ENCODE measurements at places on chromosomes 1 and 21. TPM values are rescaled to one million over a fixed set of nuclear protein-coding genes. Genes with fewer than 3 reads are reported as not detected.

- no peak overlapping the region for H3K27ac ChIP-seq
- H3K36me3 ChIP-seq, result no peaks in the 10 kb centered on the region
- no peaks in the 10 kb centered on the region for H3K27me3 ChIP-seq
- H3K4me3 ChIP-seq, result no peak overlapping the region
These were observed 8.8 kb upstream of the CTBS start for GRCh38 chr1:84582802-84583587.

RGS16 gene
- 1.4 TPM for total RNA-seq

ADAM30 gene
- not detected for total RNA-seq

DNA sequence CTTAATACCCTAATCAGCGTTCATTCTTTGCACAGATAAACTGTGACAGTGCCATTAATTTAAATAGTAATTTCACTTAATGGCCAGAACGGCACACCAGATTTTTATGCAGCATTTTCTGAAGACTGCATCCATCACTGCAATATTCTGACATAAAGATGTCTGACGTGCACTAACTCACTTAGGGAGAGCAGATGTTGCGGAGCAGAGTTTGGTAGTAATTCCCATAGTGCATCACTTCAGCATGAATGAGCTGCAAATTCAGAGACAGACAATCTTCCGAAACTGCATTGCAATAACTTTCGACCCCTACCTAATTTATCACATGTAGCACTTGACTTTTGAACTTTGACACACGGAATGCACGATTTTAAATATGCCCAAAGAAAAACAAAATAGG is 225.3 kb downstream of the KCTD3 start:
- no peaks in the 10 kb centered on the region for H3K4me1 ChIP-seq
- no peak overlapping the region for H3K4me3 ChIP-seq
- H3K36me3 ChIP-seq, result no peaks in the 10 kb centered on the region
- no peak overlapping the region for H3K27ac ChIP-seq
- DNase-seq, result no peak

- no peaks in the 10 kb centered on the region for H3K4me1 ChIP-seq
- H3K27ac ChIP-seq, result no peak overlapping the region
- H3K4me3 ChIP-seq, result no peak overlapping the region
- H3K27me3 ChIP-seq, result no peaks in the 10 kb centered on the region
- DNase-seq, result no peak
These were observed 16.6 kb downstream of the MYOG start for GRCh38 chr1:203069030-203069747.

SLC45A1 gene
- 0.94 TPM for total RNA-seq

RASAL2 gene
- total RNA-seq, result 0.32 TPM

ETNK2 gene
- total RNA-seq, result 3.8 TPM

- no peak for DNase-seq
- no peaks in the 10 kb centered on the region for H3K27me3 ChIP-seq
- no peaks in the 10 kb centered on the region for H3K36me3 ChIP-seq
- H3K27ac ChIP-seq, result no peak overlapping the region
These were observed 185.0 kb downstream of the ZBTB18 start for GRCh38 chr1:244236101-244236500.

DNA sequence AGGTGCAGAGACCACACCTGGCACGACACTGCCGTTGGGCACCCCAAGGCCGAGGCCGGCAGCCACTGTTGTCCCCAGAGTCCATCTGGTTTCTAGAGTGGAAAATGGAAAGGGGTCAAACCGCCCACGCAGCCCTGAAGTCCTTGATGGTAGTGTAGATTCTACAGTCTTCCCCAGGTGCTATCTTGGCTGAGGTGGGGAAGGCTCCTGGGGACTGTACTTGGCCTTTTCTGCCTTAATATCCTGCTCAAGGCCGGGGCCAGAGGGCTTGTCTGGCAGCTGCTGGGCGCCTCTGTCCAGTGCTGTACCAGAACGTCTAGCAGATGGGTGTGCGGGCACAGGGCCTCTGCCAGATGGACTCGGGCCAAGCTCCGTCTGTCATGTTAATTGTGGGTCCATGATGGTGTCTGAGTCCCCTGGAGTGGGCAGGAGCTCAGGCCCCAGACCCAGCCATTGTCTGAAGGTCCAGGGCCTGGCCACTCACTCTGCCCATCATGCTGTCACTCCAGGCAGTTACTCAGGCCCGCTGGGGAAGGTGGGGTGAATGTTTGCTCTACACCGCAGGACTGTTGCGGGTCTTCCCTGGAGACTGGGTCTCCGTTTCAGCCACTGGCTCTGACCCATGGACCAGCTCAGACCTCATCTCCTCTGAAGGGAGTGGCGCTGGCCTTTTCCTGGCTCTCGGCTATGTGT is 161.9 kb upstream of the COL6A1 start:
- H3K27me3 ChIP-seq, result no peaks in the 10 kb centered on the region
- H3K4me1 ChIP-seq, result peaks cover 7% of the 10 kb centered on the region
- no peak overlapping the region for H3K27ac ChIP-seq
- no peak for DNase-seq

DNA sequence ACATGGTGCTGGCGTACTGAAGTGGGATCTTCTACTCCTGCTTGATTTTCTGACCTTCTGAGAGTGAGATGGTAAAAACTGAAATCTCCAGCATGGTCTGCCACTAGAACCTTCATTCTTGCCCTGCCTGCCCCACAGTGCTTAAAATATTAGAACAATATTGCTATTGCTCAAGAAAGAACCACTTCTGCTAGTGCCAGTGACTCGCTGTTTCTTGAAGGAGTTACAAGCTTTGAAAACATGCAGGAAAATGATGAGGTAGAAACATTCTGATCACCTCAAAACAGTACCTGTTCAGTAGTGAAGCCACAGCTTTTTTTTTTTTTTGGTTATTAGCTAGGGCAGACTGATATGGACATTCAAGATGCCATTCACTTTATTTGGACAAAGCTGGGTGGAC is 95.3 kb downstream of the BACH1 start:
- H3K27ac ChIP-seq, result no peak overlapping the region
- H3K4me3 ChIP-seq, result no peak overlapping the region
- DNase-seq, result no peak
- H3K27me3 ChIP-seq, result no peaks in the 10 kb centered on the region
- H3K36me3 ChIP-seq, result no peaks in the 10 kb centered on the region
- H3K4me1 ChIP-seq, result no peaks in the 10 kb centered on the region

PIGR gene
- not detected for total RNA-seq

DNA sequence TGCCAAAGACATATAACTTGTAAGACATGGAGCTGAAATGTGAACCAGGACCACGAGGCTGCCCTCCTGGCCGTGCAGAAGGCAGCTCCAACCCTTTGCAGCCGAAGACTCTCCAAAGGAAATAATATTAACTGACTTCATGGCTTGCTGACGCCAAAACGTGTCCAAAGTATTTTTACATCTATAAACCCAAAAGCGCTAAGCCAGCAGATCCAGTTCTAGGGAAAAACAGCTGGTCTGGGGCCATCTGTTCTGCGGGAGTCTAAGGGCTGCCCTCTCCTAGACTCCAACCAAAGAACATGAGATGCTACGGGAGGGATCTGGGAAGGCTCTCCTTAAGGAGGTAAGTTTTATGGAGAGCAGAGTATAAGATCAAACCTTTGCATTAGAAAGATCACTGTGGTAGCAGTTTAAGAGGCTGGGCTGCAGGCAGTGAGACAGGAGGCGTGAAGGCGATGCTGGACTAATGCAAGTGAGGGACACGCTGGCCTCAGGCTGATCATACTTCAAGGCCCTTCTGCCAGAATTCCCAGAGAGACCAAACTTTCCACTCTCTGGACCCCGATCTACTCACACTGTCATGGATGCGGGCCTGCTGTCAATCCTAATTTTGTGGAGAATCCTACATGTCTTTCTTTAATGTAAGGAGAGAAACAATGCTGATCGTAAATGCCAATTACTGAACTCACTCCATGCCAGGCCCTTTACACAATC is 1.2 kb downstream of the TMEM53 start:
- H3K4me1 ChIP-seq, result peaks cover 25% of the 10 kb centered on the region
- peak overlapping the region; percentile 95 for H3K4me3 ChIP-seq
- peak overlapping the region; percentile 74 for H3K27ac ChIP-seq
- H3K27me3 ChIP-seq, result no peaks in the 10 kb centered on the region

GRCh38 chr1:8589571-8589970 is 227.9 kb downstream of the RERE start:
- DNase-seq, result no peak
- H3K27ac ChIP-seq, result no peak overlapping the region
- no peaks in the 10 kb centered on the region for H3K36me3 ChIP-seq
- no peak overlapping the region for H3K4me3 ChIP-seq
- H3K4me1 ChIP-seq, result no peaks in the 10 kb centered on the region

GNG12 gene
- not detected for total RNA-seq

GRCh38 chr1:24343412-24344089 is 24.4 kb downstream of the GRHL3 start:
- no peak overlapping the region for H3K4me3 ChIP-seq
- DNase-seq, result no peak
- no peak overlapping the region for H3K27ac ChIP-seq
- peaks cover 4% of the 10 kb centered on the region for H3K27me3 ChIP-seq

GRCh38 chr1:944341-945325 is 14.4 kb downstream of the NOC2L start:
- H3K4me1 ChIP-seq, result peaks cover 19% of the 10 kb centered on the region
- H3K36me3 ChIP-seq, result peaks cover 28% of the 10 kb centered on the region
- H3K4me3 ChIP-seq, result no peak overlapping the region

BRINP3 gene
- not detected for total RNA-seq

SPRR1A gene
- total RNA-seq, result not detected

GRCh38 chr1:7638078-7638477 is 133.0 kb upstream of the VAMP3 start:
- H3K27ac ChIP-seq, result no peak overlapping the region
- H3K27me3 ChIP-seq, result no peaks in the 10 kb centered on the region
- DNase-seq, result no peak
- H3K4me1 ChIP-seq, result no peaks in the 10 kb centered on the region
- H3K4me3 ChIP-seq, result no peak overlapping the region

- H3K27me3 ChIP-seq, result no peaks in the 10 kb centered on the region
- no peak overlapping the region for H3K4me3 ChIP-seq
- peaks cover 5% of the 10 kb centered on the region for H3K4me1 ChIP-seq
- DNase-seq, result no peak
- H3K27ac ChIP-seq, result no peak overlapping the region
- no peaks in the 10 kb centered on the region for H3K36me3 ChIP-seq
These were observed 74.6 kb downstream of the FHAD1 start for GRCh38 chr1:15321601-15322000.

All from CD4-positive, alpha-beta memory T cell (primary cell).